ENCODE measurements at places on chromosomes 11 and 22.

GRCh38 chr11:10742460-10743208, 8.4 kb upstream of the CTR9 start:
- no peak for DNase-seq

GRCh38 chr11:28690746-28691145, 582.6 kb downstream of the METTL15 start:
- DNase-seq, result no peak

DNA sequence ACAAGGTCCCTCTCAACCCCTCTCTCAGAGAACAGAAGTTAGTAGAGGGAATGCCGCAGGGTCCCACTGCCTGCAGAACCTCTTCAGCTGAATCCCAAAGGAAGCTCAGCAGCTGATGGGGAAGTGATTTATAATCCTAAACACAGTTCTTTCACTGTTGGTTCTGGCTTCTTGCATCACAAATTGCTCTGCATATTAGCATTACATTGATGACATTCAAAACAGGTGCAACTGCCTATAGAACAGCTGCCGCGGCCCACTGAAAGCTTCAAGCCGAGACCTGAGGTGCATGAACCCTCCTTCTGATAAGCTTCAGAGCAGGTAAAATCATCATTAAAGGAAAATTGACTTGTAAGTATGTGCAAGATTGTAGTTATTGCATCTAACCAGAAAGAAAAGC, 75.2 kb upstream of the KIRREL3 start:
- DNase-seq, result no peak

DNA sequence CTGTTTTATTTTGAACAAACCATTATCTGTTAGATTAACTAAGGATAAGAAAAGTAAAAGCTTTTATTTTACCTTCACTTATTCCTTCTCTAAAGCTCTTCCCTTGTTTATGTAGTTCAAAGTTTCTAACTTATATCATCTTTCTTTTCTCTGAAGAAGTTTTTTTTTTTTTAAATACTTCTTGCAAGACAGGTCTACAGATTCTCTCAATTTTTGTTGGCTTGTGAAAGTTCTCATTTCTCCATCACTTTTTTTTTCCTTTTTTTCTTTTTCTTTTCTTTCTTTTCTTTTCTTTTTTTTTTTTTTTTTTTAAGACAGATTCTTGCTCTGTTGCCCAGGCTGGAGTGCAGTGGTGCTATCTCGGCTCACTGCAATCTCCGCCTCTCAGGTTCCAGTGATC, 4.7 kb upstream of the TREH start:
- no peak for DNase-seq

DNA sequence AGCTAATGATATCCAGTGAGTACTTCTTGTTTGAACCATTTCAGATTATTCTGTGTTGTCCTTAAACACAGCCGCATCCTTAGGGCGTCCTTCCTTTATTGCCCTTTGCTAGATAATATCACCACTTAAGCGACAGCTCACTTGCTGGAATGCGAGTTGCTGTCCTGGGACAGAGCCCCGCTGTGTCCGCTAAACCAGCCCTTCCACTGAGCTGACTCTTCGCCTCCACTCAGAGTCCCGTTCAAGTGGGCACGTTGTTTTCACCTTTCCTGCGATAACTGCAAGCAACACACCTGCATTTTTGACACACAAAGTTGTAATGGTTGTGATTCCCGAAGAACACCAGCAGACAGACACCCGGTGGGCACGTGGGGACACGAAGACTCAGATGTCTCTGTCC, 140.0 kb downstream of the TBC1D22A start:
- no peak for DNase-seq
